DND-41 (cell line): ENCODE measurements at places on chromosomes 1 and 21.

GRCh38 chr1:197973206-197973605 is 56.0 kb downstream of the LHX9 start:
- no peak for DNase-seq

GRCh38 chr1:86339906-86340305 is 56.2 kb downstream of the ODF2L start:
- no peak for DNase-seq

- no peak for DNase-seq
Observed at GRCh38 chr1:178483251-178483957, 13.4 kb downstream of the CLEC20A start.

DNA sequence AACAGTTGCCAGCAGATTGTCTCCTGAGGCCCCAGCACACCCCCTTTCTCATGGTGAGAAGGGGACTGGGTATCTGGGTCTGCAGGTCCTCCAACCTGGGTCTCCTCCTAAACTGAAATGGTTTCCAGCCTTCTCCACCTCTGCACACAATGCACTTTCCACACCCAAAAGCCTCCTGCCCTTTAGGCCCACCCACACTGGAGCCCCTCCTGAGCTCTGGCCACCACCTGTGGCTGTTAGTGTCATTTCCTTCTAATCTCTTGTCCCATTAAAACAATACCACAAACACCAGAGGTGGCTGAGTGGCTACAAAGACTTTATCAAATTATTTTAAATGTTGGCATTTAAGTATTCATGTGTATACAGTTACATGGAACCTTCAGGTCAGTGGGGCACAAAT is 11.5 kb downstream of the GPR3 start:
- no peak for DNase-seq

DNA sequence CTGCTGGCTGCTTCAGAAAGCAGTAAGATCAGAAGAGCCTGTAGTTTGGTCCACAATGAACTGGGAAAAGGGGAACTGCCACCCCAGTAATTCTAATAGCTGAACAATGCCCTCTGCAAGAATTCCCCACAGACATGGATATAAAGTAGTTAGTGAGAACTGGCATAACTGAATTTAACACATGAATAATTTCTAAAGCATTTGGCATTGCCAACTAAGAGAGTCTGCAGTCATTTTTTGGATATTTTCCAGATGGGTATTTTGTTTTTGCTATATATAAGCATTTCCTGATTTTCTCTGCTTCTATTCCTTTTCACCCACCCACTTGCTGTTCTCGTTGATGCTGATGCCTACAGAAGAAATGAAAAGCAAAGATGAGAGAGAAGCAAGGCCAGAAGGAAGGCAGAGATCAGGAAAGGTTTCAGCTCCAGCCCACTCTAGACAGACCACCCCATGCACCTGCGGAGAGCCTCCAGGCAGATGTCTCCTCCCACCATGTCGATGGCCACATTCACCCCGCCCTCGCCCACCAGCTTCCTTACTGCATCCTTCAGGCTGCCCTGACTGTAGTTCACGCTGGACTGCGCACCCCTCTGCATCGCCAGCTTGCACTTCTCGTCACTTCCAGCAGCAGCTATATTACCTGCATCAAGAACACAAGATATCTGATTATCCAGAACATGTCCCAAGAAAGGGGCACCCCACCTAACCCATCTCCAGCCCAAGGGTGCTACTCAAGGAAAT is 55.9 kb upstream of the SEC16B start:
- no peak for DNase-seq

DNA sequence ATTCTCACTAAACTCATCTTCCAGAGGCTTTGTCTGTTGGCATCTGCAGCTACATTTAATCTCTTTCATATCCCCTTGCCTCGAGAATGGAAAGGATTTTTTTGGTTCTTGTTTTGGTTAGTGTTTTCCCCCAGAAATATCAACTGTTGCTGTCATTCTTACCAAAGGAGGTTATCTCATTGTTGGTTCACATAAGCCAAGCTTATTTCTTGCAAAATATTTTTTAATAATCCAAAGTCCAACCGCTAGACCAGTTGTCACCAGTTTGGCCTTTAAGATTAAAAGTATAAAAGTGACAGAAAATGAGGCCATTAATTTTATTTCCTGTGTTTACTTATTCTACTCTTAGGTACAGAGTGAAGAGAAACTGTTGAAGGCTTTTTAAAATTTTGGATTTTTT is 66.5 kb upstream of the PROX1 start:
- DNase-seq: no peak

GRCh38 chr21:36734367-36735200 is 35.7 kb downstream of the SIM2 start:
- no peak for DNase-seq
